EH (cell line): ENCODE measurements at places on chromosomes 4 and X.

GRCh38 chrX:66167431-66167830 is 3.4 kb downstream of the HEPH start:
- DNase-seq: no peak

- DNase-seq: no peak
Observed at GRCh38 chrX:134733591-134733990, 75.3 kb upstream of the PLAC1 start.

DNA sequence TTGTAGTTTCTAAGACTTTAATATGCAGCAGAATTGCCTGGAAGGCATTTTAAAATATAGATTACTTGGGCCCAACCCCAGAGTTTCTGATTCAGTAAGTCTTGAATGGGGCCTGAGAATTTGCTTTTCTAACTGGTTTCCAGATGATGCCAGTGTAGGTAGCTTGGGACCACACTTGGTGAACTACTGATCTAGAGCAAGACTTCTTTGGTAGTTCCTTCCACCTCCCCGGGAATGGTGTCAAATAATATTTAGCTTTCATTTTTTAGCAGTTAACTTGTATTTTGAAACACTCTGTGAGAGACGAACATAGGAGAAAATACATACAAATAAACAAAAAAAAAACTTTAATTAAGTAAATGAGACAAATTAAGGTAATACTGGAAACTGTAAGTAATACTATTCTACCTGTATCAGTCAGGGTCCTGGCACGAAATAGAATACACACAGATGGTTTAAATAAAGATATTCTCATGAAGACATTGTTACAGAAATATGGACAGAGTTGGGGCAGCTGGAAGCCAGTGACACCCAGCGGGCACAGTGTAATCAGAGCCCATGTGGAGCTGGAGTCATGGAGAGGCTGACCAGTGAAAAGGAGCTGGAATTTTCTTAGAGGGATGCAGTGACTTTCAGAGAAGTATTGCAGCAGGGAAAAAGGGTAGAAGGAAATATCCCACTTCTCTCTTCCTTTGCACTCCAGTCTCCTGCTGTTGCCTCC is 905.7 kb downstream of the CCSER1 start:
- DNase-seq: no peak

DNA sequence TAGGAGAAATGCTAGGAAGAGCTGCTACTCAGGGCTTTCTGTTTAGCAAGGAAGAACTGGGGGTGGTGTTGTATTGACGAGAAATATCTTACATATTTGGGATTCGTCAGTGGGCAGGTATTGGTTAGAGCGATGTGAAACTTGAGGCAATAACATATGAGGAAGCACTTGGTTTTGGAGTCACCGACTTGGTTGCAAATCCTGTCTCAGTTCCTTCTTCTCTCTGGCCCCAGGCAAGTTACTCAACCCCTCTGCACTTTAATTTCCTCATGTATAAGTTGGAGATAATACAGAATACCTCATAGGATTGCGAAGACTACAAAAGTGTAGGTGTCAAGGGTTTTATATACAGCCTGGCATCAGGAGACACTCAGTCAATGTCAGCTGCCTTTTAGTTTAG is 34.1 kb downstream of the GPAT3 start:
- DNase-seq: no peak

DNA sequence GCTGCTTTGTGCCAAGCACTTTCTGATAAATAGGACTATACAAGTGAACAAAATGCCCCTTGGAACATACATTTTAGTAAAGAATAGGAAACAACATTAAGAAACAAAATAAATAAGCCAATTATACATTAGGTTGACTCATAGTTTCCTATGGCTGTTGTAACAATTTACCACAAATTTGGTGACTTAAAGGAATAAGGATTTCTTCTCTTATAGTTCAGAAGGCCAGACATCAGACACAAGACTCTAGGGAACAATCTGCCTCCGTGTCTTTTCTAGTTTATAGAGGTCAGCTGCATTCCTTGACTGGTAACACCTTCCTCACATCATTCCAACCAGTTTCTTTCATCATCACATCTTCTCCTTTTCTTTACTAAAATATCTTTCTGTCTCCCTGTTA is 235.9 kb upstream of the PCDH18 start:
- peak; percentile 26 for DNase-seq

GRCh38 chr4:87916626-87917025 is 58.9 kb upstream of the SPP1 start:
- no peak for DNase-seq
